ENCODE measurements at places on chromosomes 3 and 15.

DNA sequence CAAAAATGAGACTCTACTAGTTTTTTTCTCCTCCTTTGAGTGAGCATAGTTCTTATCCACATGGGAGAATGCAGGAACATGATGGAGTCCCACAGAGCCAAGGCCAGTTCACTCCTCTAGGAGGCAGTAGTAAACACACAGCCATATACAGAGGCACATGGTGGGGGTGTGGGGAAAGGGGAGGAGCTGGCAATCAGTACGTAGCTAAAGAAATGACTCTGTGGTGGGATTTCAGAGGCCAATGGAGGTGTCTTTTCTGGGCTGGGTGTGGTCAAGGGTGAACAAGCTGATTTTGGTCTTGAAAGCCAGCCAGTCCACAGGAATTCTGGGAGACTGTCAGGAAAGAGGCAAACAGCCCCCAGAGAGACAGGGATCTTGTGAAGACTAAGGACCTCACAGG lies 6.6 kb upstream of the RAB11A start:
- peak; percentile 75 for DNase-seq

DNA sequence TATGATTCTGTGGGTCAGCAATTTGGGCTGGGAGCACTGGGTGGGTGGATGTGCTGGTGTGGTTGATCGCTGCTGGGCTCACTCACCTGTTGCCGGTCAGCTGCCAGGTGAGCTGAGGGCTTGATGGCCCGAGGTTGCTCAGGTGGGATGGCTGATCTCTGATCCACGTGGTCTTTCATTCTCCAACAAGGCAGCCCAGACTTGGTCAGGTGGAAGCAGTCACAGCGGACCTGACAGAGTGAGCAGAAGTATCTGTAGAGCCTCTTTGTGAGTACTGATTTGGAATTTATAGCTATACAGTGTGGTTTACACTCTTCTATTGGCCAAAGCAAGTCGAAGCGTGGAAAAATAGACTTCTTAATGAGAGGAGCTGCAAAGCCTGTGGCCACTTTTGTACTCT lies 97.2 kb upstream of the ADAMTSL3 start:
- no peak for DNase-seq

- peak; percentile 80 for DNase-seq
These were observed 36.0 kb upstream of the EOMES start for GRCh38 chr3:27758083-27758482.

GRCh38 chr3:54358969-54359694 lies 236.8 kb downstream of the CACNA2D3 start:
- no peak for DNase-seq

DNA sequence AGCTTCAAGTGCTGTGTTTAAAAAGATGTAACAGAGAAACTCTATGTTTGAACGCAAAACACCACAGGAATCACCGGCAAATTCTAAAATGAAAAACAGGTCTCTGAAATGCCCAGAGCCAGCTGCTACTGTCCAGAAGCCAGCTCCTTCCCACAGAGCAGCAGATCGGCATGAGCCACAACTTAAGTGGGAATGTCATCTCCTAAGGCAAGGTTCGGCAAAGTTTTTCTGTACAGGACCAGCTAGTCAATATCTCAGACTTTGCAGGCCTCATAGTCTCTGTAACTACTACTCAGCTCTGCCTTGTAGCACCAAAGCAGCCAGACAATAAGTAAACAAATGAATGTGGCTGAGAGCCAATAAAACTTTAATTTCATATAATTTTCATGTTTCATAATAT lies 4.9 kb downstream of the PLOD2 start:
- DNase-seq = no peak

Measured in brain microvascular endothelial cell (primary cell).